ENCODE measurements at places on chromosomes 3 and 15. TPM values are rescaled to one million over a fixed set of nuclear protein-coding genes. Genes with fewer than 3 reads are reported as not detected.

DNA sequence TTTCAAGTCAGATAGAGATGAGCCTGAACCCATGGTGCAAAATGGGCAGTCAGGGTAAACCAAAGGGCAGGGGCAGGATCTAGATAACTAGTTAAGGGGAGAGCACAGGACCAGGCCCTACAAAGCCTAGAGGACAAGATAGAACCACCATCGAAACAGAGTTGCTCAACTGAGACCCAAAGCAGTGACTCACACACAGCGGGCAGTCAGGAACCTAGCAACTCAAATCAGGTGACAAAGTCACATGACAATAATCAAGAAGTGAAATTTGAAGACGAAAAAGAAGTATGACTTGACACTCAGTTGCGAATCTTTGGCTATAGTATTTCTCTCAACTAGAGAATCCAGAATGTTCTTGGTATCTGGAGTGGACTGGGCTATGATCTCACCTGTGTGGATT is 136.0 kb upstream of the PTPRG start:
- DNase-seq, result no peak

GRCh38 chr15:48823237-48823636 is 12.4 kb upstream of the CEP152 start:
- no peak for DNase-seq

GRCh38 chr3:161017971-161018370 is 87.2 kb downstream of the B3GALNT1 start:
- no peak for DNase-seq

GRCh38 chr3:77530870-77531269 is 491.0 kb downstream of the ROBO2 start:
- no peak for DNase-seq

DNA sequence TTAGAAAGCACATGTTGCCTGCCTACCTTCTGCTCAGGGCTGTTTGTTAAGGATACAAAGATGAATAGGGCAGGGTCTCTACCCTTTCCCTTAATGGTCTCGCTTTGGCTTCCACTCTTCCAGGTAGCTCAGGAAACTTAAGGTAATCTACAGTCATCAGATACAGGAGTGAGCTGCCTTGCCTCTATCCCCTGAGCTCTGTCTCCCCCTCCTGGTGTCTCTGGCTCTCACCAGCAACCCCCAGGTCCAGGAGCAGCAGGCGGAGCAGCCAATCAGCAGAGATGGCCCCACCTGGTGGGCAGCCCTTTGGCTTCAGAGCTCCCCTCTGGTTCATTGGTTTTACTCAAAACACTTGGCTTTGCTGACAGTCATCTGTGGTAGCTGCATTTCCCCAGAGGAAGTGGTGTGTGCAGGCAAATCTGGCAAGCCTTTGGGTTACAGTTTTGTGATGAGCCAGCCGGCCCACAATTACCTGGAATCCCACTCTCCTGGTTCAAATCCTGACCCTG is 8.5 kb upstream of the CX3CR1 start:
- DNase-seq, result peak; percentile 76

- DNase-seq, result no peak
Observed at GRCh38 chr15:57947781-57948180, 117.7 kb downstream of the ALDH1A2 start.

GRCh38 chr3:193728429-193729087 is 135.6 kb downstream of the OPA1 start:
- DNase-seq, result no peak

DNA sequence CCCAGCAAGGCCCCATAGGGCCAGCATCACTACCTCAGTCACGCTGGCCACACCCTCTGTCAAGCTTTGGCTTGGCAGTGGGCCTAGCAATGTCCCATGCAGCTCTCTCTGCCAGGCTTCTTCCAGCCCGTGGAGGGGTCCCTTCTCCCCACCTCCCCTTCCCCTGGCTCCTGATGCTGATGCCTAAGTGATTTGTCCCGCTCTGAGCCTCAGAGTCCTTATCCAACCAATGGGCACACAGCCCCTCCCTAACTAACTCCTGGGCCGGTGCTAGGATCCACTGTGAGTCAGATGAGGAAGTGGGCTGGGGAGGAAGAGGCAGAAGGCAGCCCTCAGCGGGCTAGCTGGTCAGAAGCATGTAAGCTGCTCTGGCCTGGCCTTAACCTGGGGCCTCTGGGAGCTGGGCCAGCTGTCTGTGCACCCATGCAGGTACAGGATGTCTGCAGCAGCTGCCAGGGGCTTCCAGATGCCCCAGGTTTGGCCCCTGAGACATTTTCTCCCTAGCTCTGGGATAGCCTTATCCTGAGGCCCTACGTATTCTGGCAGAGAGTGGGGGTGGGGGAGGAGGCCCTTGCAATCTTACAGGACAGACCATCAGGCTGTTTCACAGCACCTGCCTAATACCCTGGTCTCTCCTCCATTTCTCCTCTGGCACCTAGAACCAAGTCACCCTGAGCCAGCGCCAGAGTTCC is 740 bp upstream of the ZBTB47 start:
- DNase-seq, result peak; percentile 65

DNA sequence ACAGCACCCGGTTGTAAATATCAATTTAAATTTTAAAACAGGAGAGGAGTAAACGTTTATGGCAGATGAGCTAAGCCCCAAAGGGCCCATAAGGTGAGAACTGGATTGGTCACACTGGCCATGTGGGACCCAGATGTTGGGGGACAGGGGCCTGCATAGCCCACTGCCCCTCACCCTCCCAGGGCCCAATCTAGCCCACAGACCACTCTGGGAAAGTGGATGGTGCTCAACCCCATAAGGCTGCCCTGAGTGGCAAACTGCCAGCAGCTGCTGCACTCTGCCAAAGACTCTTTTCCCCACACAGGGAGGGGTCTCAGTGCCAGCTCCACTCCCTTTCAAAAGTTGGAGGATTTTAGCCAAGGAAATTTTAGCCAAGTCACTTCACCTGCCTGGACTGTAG is 42.5 kb downstream of the CCDC12 start:
- no peak for DNase-seq

- no peak for DNase-seq
Observed at GRCh38 chr3:29677421-29677820, 396.6 kb downstream of the RBMS3 start.

- no peak for DNase-seq
Observed at GRCh38 chr15:69606144-69606543, 153.5 kb downstream of the RPLP1 start.

DNA sequence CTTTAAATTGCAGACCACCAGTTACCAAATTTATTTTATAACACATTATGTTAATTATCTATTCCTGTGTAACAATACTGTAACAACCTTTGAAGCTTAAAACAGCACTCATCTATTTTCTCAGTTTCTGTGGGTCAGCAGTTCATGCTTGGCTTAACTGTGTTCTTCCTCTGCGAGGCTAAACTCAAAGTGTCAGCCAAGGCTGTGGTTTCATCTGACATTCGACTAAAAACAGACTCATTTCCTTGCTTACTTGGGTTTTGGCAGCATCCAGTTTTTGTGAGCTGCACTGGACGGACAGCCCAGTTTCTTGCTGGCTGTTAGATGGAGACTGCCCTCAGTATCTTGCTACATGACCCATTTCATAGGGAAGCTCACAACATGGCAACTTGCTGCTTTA is 247.3 kb upstream of the KCNH8 start:
- no peak for DNase-seq

GRCh38 chr15:59294574-59295260 is 78.0 kb downstream of the MYO1E start:
- DNase-seq, result no peak

DNA sequence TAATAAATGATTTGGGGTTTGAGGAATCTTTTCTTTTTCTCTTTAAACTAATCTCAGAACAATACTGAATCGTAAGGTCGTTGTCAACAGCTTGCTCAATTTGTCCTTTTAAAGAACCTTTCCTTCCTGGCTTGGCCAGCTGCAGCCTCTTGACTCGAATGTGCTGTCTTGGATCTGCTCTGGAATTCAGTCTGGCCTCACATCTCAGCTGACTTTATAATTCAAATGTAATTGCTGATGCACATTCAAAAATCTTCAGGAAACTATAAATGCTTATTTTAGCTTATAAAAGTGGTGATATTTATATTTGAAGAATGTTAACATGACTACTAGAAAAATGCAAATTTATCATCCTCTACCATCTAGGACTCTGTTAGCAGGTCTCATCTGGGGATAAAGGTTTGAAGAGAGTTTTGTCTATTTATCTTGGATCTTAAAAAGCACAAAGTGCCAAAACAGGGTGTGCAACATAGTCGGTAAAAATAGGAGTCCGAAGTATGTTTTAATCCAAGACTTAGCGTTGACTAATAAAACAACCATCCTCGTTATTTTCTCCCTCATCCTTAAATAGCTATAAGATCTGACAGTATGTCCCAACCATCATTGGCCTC is 1035.2 kb downstream of the MCTP2 start:
- peak; percentile 26 for DNase-seq

GRCh38 chr3:44981751-44982150 is 5.7 kb downstream of the EXOSC7 start:
- no peak for DNase-seq

DNA sequence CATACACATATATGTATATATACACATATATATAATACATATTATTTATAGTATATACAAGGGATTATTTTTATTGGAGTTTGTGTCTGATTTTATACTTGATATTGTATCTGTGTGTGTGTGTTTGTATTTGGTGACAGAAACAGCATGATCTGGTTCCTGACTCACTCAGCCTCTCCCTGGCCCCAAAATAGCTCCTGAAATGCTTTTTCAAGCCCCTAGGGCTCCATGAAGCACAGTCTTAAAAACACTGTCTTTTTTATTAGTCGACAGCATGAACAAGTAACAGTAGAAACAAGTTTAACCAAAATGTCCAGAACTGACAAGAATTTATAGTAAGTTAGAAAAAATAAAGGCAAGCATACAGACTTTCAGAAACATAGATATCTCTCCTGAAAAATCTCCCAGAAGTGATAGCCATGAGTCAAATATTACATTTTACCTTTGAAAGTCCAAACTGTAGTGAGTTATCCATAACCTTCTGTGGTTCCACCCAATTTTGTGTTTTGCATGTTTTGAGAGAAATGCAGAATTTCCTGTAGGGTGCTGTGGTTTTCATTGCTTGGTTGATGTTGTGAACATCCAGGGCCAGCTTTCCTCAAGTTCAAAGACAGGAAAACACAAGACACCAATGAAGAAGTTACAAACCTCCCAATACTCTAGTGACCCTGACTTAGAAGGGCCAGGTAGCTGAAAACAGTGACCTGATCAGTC is 98.5 kb upstream of the CCDC80 start:
- DNase-seq, result no peak

GRCh38 chr3:31461426-31461825 is 71.3 kb upstream of the STT3B start:
- DNase-seq, result no peak

DNA sequence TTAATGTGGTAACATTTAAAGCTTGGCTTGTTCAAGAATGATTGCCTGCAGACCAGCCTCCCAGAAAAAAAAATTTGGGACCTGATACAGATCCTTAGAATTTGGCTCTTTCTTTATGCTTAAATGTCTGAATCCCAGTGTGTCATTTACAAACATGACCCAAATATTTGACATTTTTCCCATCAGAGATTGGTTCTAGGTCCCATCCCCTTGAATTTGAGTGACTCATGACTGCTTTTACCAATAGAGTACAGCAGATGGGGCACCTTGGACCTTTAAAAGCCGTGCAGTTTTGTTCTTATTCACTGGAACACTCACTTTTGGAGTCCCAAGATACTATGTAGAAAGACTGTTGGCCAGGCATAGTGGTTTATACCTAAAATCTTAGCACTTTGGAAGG is 231.6 kb downstream of the ZIC1 start:
- DNase-seq, result no peak

- no peak for DNase-seq
Observed at GRCh38 chr3:9780910-9781309, 11.2 kb upstream of the CAMK1 start.

- DNase-seq, result no peak
Observed at GRCh38 chr3:53744351-53744750, 101.9 kb downstream of the CHDH start.

DNA sequence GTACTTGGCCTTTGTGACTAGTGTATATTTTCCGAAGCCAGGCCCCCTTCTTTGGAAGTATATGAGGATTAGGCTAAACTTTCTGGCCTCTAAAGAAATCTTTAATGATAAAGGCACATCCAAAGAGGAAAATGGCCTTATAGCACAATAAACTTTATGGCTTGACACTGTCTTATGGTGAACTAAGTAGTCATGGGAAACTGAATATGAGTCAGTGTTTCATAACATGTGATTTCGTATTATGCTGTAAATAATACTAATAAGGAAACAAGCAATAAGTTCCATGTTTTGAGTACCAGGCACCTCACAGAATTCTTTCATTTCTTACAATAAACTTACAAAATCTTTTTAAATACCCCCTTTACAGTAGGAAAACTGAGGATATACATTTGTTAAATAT is 8.2 kb downstream of the ZPLD1 start:
- DNase-seq, result no peak

DNA sequence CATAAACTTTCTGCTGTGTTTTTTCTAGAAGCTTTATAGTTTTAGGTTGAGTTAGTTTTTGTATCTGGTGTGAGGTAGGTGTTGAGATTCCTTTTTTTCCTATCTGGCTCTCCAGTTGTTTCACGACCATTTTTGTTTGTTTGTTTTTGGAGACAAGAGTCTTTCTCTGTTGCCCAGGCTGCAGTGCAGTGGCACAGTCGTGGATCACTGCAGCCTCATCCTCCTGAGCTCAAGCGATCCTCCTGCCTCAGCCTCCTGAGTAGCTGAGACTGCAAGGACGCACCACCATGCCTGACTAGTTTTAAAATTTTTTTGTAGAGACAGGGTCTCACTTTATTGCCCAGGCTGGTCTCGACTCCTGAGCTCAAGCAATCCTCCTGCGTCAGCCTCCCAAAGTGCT is 20.6 kb downstream of the RNF111 start:
- no peak for DNase-seq

GRCh38 chr15:92810418-92811138 is 89.5 kb upstream of the CHD2 start:
- peak; percentile 75 for DNase-seq

DNA sequence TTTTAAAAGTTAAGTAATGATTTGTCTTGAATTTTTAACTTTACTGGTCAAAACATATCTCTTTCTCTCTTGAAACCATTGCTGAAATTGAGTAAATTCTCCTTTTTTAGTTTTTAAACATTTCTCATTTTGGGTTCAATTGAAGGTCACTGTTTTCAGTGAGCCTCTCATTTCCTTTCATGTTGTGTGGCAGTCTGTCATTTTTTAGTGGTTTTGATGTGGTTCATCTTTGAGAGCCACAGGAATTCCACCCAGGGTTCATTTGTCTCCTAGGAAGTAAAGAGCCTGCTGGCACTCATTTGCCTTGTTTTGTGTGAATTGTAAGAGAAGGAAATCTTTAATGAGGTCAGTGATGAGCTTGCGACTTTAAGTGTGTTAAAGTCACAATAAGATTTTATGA is 10.4 kb downstream of the CLDN11 start:
- no peak for DNase-seq

ZNF710 gene
- 2.9 TPM for total RNA-seq

LRRC34 gene
- total RNA-seq, result 0.60 TPM

BHLHE40 gene
- 8.5 TPM for total RNA-seq

MDFIC2 gene
- total RNA-seq, result not detected

ARHGAP11A gene
- total RNA-seq, result 1.5 TPM

C2CD4A gene
- total RNA-seq, result not detected

BUB1B gene
- 1.5 TPM for total RNA-seq

ADIPOQ gene
- 113 TPM for total RNA-seq

CCDC51 gene
- total RNA-seq, result 14.8 TPM

CD200 gene
- 2.5 TPM for total RNA-seq
